ENCODE measurements at places on chromosomes 16 and 17.
A peak's percentile ranks its signal among the peaks of the same experiment; 100 is the strongest.

GRCh38 chr16:2719328-2720063 lies 528 bp downstream of the PRSS27 start:
- peak; percentile 9 for DNase-seq

DNA sequence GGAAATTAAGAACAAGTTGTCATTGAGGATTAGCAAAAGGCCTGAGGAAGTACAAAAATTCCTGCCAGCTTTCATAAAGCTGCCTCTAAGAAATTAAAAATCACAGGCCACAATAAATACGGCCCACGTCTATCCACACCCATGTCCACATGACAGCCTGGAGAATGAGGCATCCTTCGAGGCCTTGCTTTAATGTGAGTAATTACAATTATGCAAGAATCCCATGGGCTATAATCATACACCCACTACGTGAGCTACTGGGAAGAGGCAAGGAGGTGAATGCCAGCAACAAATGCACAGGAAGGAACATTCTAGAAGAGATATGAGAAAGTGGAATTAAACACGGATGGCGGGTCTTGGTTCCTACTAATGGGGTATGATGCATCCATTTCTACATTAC lies 65.4 kb upstream of the ZFHX3 start:
- no peak for DNase-seq

DNA sequence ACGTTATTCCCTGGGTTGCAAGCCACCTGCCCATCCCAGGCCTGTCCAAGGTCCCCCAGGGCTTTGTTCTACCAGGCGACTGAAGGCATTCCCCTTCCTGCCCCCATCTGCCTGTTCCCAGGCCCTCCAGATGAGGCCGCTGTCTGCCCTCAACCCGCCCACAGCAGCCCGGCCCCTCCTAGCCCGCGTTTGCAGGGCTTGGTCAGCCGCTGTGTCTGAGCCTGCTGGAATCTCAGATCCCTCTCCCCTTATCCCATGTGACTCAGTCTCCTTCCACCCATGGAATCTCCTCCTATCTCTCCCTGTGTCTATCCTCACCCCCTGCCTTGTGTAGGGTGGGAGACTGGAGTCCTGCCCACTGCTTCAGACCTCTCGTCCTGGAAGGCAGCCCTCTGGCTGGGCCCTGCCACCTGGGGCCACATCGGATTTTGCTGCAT lies 186.0 kb upstream of the TNRC6C start:
- peak; percentile 92 for DNase-seq

DNA sequence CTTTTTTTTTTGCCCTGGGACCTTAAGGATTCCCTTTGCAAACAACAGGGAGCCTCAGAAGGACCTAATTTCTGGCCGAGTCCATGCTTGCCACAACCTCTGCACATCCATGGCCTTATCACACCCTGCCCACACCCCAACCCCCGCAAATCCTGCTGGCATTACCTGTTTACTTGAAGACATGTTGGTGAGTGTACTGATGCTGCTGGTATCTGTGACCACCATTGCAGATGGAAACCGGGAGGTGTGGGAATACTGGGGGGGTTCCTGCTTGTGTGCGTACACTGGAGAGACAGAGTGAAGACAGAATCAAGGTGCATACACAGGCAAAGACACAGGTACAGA lies 46.0 kb downstream of the HNF1B start:
- no peak for DNase-seq

- DNase-seq = no peak
Measured at GRCh38 chr17:57531078-57531477, 214.0 kb downstream of the CCDC182 start.

DNA sequence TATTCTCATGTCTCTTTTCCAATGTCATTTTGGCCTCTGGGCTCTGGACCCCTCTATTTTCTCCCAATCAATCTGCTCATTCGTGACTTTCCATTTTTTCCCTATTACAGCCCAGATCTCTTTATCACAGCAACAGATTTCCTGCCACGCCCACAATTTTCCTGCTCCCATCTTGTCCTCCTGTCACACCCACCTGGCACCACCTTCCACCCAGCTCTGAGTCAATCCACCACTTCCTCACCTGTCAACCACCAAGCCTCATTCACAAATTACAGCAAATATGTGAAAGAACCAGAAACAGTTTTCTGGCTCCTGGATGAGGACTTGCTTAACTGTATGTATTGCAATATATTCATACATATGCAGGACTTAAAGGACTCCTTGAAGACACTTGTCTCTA lies 311.3 kb downstream of the GRIN2A start:
- DNase-seq = no peak

DNA sequence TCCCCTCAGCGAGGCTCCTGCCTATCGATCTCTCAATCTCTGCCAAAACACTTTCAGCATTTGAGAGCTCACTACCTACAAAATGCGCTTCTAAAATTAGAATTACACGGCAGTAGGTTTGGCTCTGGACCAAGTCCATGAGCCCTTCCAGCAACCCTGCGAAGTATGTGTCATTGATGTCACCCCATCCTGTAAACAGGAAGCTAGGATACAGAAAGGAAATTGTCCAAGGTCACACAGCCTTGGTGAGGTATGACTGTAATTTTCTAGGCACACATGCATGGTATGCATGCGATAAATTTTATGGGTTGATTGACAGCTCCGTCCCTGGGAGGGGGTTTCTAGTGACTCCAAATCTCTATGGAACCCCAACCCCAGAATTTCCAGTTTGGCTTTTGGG lies 330.3 kb upstream of the CDH5 start:
- DNase-seq = no peak

- DNase-seq = no peak
Measured at GRCh38 chr16:60459463-60459862, 1576.8 kb downstream of the CDH8 start.

GRCh38 chr16:88951501-88951900 lies 25.5 kb downstream of the CBFA2T3 start:
- no peak for DNase-seq

GRCh38 chr17:49688848-49689247 lies 11.0 kb upstream of the SPOP start:
- no peak for DNase-seq

GRCh38 chr17:78146881-78147280 lies 696 bp downstream of the C17orf99 start:
- no peak for DNase-seq

DNA sequence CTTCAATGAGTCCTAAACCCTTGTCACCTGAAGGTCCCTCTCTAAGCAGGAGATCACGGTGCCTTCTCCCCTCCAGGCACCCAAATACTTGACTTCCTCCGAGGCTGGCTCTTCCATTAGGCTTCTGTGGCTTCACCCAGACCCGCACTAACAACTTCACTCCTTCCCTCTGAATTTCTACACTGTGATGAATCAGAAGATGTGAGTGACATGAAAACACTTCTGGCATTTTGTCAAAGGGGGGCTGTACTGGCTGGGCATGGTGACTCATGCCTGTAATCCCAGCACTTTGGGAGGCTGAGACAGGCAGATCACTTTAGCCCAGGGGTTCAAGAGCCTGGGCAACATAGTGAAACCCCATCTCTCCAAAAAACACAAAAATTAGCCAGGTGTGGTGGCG lies 72.6 kb upstream of the CNEP1R1 start:
- DNase-seq = no peak

Measured in BE2C (cell line).